Activated CD4-positive, alpha-beta T cell treated with anti-CD3 and anti-CD28 coated beads for 4 hours (primary cell): ENCODE measurements at places on chromosomes 4 and X.

GRCh38 chrX:116756958-116757357 lies 294.2 kb upstream of the CT83 start:
- DNase-seq = no peak

DNA sequence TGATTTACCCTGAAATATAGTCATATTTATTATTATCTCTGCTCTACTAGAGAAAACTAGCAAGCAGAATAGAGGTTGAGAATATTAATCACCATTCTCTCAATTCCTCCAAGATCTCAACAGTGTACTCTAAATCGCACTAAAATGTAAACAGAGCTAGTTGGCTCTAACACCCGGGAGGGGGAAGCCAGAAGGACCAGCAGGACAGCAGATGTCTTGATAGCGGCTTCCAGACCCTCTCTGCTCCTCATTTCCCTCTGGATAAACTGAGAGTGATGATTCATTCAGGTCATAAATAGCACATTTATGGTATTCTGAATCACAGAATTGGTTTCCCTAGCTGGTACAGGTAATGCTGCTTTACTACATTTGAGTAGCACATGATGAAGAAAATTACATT lies 82.5 kb downstream of the TBC1D9 start:
- no peak for DNase-seq

DNA sequence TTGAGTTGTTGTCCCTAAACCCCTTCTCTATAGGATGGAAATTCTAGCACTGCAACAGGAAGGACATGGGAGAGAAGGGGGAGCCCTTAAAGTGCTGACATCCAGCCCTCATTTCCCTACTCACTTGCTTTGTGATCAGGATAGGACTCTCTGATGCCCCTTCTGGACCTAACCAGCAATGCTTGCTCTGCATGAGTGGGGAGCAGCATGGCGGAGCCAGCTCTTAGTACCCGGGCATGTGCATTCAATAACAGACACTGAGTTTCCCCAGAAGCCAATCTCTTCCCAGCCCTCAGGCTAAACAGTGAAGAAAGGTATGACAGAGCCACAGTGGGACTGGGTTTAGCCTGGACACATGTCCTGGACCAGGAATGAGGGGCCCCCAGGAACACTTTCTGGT lies 14.0 kb downstream of the SOD3 start:
- no peak for DNase-seq

- DNase-seq = no peak
Observed at GRCh38 chrX:104469771-104470170, 96.2 kb upstream of the IL1RAPL2 start.

- no peak for DNase-seq
Observed at GRCh38 chr4:98284640-98285046, 23.5 kb downstream of the RAP1GDS1 start.

- no peak for DNase-seq
Observed at GRCh38 chrX:53288189-53288588, 6.8 kb upstream of the IQSEC2 start.

DNA sequence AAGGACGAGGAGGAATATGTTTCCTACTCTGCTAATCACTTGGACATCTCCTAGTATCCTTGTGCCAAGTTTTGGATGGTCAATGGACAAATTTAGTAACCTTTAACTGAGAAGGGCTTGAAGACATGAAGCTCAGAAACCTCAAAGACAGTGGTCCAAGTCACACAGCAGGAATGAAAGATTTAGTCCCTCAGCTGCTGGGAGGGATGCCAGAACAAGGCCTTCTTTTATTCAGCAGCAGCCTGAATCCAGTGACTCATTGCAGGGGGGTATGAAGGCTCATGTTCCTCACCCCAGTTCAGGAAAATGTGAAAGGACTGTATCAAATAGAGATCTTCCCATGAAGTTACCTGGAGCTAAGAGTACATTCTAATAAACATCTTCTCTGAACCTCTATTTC lies 214.9 kb upstream of the UGT8 start:
- DNase-seq = no peak

GRCh38 chr4:88706574-88706973 lies 8.9 kb upstream of the NAP1L5 start:
- DNase-seq = no peak

- no peak for DNase-seq
Observed at GRCh38 chr4:85147481-85148076, 181.1 kb upstream of the WDFY3 start.

GRCh38 chr4:141680060-141680459 lies 43.7 kb downstream of the IL15 start:
- DNase-seq = no peak

GRCh38 chr4:133618963-133619362 lies 469.9 kb downstream of the PCDH10 start:
- no peak for DNase-seq

GRCh38 chr4:165851256-165851655 lies 21.8 kb upstream of the TLL1 start:
- no peak for DNase-seq

DNA sequence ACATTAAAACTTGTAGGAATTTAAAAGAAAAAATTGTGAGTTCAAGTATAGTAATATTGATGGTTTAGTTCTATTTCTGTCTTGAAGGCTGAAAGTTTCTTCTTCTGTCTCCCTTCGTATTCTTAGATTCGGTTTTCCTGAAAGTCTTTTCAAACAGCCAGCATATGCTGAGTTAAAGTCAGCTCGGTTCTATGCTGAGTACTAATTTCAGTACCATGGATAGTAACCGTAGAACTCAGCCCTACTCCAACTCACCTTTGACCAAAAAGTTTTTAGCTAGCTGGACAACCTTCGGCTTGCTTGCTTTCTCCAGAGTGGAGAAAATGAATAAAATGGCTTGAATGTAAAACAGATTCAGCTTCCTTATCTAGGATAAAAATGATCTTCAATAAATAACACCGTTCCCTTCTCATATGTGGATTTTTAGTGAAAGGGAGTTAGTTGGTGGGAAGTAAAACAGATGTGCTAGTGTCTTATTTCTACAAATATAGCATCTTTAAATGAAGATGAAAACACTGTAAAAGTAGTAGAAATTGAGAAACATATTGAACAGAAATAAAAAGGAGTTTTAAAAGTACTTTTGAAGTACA lies 5.2 kb downstream of the POU4F2 start:
- DNase-seq = no peak

DNA sequence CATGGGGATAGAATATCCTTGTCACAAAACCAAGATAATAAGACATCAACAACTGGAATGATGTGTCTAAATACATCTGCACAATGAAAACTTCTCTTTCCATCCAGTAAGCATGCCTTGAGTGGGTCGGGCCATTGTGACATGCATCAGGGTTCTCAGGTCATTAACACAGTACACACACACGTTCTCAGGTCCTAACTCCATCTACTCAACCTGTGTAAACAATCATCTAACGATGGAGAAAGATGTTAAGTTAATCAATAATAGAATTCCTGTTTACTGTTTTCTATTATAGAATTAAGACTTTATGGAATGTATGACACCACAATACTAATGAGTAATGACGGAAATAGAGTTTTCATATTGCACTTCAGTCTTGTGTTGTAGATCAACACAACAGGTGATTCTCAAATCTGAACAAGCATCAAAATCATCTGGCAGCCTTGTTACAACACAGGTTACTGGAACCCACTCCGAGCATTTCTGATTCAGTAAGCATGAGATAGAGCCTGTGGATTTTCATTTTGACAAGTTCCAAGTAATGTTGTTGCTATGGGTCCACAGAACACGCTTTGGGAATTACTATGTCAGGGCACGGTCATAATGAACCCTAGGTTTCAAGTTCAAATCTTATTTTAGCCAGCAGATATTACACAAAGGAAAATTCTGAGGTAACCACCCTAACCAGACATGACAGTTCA lies 315.8 kb upstream of the TEX13C start:
- no peak for DNase-seq

DNA sequence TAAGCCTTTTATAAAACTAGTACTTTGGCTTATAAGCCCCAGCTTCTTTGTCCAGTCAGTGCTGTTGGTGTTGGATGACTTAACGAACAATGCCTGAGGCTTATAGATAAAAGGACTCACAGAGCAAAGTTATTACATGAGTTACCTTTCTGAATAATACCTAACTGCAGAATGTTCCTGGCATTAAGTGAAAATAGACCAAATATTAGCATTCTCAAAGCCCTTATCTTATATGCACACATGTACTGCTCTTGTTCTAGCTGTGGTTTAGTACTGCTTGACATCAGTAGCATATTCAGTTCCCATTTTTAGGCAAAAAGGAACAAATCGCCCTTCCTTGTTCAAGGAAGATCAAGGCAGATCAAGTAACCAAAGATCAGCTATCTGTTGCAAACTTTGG lies 131.6 kb downstream of the ZNF330 start:
- no peak for DNase-seq

DNA sequence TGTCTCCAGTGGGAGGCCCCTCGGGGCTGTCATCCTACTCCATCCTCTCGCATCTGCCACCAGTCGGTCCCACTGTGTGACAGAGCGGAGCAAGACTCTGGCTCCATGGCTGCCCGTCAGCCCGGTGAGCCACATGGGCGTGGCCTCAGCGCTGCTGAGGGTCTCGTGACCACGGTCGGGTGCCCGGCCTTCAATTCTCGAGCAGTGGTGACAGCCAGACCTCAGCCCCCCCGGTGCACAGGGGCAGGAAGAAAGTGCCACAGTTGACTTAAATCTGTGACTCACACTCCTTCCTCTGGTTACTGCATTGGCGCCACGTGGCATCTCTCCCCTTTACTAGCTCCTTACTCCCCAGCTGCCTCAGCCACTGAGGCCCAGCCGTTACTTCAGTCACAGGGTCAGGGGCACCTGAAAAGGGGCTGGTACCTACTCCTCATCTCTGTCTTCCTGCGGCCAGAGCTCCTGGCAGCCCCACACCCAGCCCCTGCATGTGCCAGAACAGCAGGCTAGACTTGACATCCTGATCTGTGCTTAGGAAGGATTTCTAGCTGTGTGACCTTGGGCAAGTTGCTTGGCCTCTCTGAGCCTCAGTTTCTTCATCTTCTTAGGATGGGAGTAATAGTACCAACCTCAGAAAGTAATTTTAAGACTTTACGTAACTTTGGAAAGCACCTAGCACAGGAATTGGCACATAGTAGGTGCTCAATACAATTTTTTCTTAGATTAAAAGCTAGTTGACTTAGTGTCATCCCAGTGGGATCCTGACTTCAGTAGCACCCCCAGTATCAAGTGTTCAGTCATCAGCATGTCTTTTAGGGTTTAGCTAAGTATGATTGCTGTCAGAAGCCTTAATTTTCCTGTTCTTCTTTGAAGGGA lies 66.1 kb downstream of the TNIP2 start:
- DNase-seq = no peak

DNA sequence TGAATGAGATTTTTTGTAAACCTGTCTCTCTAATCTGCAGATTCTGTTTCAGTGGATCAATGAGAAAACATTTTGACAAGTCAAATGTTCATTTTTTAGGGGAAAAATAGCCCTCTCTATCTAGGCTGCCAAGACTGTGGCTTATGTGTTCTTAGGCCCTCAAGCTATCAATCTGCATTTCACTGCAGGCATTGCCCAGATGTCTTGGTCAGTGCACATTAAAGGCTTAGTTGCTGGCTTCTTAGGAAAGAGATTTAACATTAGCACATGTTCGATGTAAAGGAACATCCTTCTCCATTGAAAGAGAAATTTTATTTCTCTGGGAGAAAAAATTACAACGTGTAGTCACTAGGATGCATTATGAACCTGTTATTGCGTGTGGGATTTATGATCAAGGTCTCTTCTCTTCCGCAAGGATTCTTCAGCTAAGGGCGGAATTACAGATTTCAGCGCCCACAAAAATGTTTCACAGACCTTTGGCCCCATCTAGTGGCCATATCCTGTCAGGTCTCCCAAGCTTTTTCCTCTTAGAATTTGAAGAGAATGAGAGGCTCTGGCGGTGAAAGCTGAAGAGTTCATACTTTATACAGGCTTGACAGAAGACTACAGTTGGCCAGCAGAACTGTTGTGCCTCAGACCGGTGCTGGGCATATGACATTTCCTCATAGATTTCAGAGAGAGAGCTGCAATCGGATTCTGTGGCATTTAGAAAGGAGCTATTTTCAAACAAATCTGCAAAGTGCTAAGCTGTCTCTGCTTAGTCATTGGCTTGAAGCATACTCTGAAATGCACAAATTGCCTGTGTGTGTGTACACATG lies 144.6 kb upstream of the NOCT start:
- peak; percentile 8 for DNase-seq

DNA sequence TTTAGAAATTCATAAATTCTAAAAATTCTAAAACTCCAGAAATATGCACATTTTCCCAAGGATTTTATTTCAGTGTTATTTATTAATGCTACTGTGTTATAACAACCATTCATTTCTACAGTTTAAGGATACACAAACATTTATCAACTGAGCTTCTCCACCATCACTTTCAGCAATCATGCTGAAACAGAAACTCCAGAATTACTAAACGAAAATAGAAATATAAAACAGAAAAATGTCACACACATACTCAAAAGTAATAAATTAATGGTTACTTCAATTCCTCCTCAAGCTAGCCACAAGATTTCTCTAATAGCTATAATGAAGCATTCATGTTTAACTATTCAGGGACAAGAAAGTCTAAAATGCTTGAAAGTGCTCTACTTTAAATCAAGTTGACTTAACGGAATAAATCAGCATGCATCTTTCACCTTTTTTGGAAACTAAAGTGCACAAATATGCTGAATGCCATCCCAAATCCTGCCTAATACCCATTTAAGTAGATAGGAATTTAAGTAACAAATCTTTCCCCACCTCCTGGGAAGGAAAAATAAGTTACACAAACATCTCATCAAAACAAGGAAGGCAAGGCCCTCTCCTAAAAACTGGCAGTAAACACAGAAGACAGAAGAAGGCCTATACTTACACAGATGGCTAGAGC lies 563 bp downstream of the FAM13A start:
- no peak for DNase-seq

- DNase-seq = peak; percentile 55
Observed at GRCh38 chrX:153966841-153967535, 4.6 kb downstream of the HCFC1 start.
